ENCODE measurements at places on chromosomes 2 and 18.

- DNase-seq, result no peak
Measured at GRCh38 chr18:11494107-11494506, 115.3 kb upstream of the SLC35G4 start.

DNA sequence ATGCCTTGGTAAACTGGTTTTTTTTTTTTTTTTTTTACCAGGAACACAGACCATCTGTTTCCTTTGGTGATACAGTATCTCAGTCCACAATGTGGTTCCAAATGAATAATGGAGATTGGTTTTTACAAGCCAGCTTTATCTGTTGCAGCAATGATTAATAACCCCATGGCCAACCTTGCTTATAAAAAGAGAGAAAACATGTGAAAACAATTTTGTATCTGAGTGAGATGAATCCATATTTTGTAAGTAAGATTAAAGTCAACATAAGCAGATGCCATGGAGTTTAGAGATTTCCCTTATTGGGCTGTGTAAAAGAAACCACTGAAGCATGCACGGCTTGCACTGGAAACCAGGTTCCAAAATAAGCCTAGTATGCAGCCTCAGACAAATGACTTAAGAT, 108.6 kb upstream of the CNTNAP5 start:
- no peak for DNase-seq

DNA sequence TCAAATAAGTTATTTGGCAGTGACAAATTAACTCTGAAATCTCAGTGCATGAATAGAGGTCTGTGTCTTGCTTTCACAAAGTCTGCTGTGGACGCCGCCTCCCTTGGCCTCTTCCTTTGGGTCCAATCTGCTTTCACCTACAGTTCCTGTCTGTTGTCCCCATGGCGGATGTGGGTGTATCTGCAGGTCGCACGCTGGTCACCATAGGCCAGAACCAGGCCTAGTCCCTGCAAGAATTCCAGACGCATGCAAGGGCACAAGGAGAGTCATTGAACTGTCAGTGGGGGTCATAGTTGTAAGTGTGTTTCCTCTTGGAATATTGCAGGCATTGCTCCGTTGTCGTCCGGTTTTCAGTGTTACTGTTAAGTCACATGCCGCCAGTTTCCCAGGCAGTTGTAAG, 7.4 kb downstream of the SOCS6 start:
- no peak for DNase-seq

GRCh38 chr2:36361396-36361795, 5.8 kb downstream of the CRIM1 start:
- DNase-seq, result no peak

- DNase-seq, result no peak
Measured at GRCh38 chr2:11121099-11121822, 34.0 kb upstream of the SLC66A3 start.

All from stimulated activated CD4-positive, alpha-beta T cell treated with anti-CD3 and anti-CD28 coated beads, Interleukin-1b, Interleukin-23, amount 100 ng/mL, for 24 hours (primary cell).